ENCODE measurements at places on chromosomes 16 and 17.

- DNase-seq: no peak
Observed at GRCh38 chr16:66810391-66810790, 9.0 kb upstream of the TERB1 start.

GRCh38 chr17:36722121-36722902 is 120.9 kb downstream of the MRM1 start:
- peak; percentile 73 for DNase-seq

GRCh38 chr17:38671939-38672720 is 2.6 kb downstream of the EPOP start:
- no peak for DNase-seq

DNA sequence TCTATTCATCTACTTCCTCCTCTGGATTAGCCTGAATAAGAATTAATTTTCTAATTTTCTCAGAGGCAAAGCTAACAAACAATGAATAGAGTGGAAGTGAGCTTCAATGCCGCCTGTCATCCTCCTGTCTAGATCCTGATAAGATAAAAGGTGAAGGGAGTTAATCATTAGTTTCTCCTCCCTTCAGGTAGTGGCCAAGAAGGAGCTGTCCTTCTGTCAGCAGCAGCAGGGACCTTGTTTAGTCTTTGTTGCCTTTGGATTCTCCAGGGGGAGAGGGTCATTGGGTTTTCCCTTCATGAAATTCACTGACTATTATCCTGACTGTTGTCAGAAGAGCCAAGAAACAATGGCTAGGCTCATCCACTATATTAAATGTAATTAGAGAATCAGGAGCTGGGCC is 420.2 kb upstream of the GOT2 start:
- no peak for DNase-seq

DNA sequence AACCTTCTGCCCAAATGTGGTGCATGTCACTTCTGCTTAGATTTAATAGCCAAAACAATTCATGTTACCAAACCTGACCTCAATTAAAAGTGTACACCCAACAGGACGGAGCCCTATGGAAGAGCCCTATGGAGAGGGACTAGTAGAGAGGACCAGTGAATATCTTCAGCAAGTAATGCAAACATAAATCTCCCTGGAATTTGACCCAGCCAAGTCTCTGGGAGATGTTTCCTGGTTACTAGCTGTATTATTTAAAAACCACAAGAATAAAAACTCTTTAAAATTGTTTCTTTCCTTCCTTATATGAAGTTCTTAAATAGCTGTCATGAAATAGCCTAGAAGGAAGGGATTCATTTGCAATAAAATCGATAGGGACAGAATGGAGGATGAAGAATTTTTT is 255.8 kb downstream of the CDH11 start:
- no peak for DNase-seq

DNA sequence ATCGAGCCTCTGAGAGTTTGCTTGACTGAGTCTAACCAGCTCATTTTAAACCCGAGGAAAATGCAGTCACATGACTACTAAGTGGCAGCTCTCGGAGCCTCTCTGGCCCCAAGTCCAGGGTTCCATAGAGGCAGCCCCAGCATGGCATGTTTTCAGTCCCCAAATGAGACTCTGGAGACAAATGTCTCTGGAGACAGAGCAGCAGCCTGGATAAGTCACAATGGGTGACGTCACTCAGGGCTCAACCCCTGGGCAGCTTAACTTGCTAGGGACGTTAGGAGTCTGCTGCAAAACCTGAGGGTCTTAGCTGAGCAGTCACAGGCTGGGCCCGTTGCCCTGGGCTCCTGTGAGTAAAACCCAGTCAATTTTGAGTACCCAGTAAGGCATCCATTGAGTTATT is 6.9 kb upstream of the STH start:
- DNase-seq: no peak

DNA sequence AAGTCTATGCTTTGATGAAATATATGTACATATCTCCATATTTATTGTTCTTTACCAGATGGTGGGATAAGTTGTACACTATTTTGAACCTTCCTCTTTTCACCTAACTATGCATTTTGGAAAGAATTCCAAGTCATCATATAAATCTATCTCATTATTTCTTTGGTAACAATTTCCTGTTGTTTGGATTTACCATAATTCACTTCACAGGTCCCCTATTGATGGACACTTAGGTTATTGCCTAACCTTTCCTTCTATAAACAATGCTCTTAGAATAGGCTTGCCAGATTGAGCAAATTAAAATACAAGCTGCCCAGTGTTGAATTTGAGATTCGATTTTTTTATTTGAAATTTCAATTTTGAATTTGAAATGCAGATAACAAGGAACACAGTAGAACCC is 28.9 kb upstream of the DHX8 start:
- DNase-seq: no peak

DNA sequence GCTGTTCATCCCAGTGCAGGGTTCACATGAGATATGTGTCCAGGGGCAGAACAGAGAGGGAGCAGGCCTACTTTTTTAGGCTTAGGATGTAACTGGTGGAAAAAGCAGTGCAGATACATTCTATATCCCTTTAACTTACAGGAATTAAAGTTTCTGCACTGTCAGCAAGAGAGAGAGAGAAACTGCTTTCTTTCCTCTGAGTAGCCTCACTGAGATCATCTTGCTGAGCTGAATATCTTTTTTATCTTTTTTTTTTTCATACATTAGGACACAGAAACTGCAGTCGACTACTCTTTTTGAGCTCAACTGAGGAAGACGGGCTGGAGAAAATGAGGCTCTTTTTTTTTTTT is 50.1 kb downstream of the CNGB1 start:
- DNase-seq: no peak

- DNase-seq: no peak
Observed at GRCh38 chr16:58533751-58534470, 18.6 kb downstream of the SETD6 start.

GRCh38 chr17:16918443-16918842 is 53.5 kb downstream of the TNFRSF13B start:
- DNase-seq: no peak

GRCh38 chr16:14562691-14563491 is 67.2 kb downstream of the PARN start:
- no peak for DNase-seq

- DNase-seq: no peak
Observed at GRCh38 chr16:57152096-57153093, 33.4 kb downstream of the PSME3IP1 start.

- no peak for DNase-seq
Observed at GRCh38 chr16:57500578-57501111, 14.4 kb upstream of the DOK4 start.

DNA sequence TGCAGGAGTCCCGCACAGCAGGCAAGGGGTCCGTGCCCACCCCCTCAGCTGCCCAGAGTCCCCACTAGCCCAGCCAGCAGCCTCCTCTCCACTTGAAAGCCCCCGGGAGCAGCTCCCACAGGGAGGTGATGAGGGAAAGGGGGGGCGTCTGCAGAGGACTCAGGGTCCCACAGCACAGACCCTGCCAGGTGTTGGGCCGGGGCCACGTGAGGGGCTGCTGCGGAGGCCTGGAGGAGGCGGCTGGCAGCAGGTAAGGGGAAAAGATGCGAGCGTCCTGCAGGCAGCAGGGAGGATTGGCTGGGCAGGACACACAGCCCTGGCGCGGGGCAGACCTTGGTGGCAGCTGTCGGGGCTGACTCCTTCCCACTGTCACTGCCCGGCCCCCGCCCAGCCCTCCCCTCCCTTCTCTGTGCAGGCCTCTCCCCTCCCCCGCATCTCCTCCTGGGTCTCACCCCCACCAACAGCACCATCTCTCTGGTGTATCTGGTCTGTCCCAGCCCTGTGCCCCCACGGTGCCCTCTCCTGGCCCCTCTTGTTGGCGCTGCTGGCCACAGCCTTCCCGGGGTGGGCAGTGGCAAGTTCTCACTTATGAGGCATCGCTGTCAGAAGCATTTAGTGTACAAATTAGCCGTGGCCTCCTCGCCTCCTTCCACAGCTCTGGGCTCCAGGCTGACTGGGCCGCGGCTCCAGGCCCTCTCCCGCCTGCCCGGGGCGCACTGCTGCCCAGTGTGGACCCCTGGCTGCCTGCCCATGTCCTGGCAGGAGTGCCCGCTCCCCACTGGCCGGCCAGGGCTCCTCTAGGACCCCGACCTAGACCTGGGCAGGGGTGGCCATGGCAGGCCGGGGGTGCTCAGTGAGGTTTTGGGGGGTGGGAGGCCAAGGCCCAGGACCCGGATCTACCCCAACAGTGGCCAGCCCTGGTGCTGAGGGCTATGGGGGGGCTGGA is 4.4 kb upstream of the PRR35 start:
- DNase-seq: no peak

DNA sequence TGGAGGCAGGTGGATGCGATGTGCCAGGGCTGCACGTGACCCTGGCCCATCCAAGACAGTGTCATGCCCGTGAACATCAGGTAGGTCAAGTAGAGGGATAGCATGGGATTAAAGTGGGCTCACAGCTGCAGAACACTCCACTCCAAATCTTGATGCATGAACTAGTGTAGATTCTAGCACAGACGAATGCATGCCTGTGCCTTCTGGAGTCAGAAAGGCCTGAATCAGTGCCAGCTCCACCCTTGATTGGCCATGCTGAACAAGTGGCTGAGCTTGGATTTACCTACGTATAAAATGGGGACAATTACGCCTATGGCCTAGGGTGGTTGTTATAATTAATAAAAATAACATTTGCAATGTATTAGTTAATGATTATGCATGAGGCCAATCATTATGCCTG is 10.6 kb downstream of the IRX3 start:
- DNase-seq: no peak

GRCh38 chr16:88493879-88494278 is 40.8 kb downstream of the ZFPM1 start:
- no peak for DNase-seq

DNA sequence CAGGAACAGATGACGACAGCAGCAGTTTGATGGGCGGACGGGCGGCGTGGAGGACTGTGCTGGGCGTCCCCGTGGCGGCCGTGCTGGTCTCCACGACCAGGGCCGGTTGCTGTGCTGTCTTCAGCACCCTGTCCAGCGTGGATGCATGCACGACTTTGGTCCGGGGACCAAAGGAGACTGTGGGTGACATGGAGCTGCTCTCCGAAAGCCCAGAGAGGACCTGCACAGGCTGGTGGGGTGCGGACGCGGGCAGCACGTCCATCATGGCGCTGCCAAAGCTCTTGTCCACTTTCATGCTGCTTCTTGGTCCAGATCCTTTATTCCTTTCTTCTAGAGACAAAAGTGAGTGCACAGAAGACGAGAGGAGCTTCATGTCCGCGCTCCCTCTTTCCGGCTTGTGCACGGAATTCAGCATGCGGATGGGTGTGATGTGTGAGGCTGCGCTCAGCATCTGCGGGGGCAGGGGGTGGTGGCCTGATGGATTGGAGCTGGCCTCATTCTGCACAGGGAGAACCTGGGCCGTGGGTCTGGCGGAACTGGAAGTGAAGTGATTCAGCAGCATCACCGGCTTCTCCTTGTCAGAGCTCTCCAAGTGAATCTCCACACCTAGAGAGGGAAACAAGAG is 20.3 kb downstream of the MAP1LC3B start:
- no peak for DNase-seq

GRCh38 chr16:22642416-22643088 is 131.9 kb downstream of the NPIPB5 start:
- no peak for DNase-seq

DNA sequence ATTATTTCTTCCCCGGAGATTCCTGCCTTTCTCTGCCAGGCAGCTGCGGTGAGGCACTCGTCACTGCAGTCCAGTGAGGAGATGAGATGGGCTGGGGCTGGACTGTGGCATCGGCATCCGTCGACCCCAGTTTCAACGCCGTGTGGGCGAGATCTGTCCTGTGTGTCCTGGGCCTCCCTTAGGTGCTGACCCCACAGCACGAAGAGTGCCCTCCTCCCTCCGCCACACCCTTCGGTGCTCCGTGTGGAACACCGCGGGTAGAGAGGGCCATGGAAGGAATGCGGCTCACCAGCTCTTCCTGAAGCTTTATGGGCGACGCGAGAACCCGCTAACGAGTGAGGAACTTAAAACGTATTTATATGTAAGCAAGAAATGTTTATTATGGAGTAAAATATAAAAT is 17.6 kb downstream of the ACSF3 start:
- no peak for DNase-seq

DNA sequence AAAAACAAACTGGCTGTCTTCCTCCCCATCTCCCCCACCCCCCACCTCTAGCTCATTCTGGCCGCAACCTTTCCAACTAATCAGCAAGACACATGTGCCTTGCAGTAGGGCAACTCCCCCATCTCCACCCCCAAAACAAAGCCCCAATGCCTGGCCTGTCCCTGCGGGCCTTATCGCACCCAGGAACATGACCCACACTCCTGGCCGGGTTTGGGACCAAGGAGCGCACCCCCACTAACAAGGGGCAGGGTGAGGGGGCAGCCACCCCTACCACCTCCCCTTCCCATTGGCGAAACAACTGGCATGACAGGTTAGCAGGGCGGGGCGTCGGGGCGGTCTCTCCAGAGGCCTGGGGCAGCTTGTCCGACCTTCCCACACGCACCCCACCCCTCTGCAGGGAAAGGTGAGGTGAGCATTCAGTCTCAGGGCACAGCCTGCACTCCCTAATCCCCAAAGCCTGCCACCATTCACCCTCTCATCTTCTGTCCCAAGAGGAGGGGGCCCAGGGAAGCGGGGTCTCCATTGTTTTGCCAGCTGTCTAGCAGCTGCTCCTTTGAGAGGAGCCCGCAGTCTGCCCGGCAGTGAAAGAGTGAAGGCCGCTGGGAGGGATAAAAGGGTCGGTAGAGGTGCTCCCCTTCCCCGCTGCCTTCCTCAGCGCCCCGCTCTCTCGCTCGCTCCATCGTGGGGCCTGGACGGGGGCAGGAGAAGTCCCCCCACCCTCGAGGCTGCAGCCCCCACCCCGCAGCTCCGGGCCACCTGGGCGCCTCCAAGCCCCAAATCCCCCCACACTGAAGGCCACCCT is 765 bp downstream of the MYO18A start:
- DNase-seq: no peak

DNA sequence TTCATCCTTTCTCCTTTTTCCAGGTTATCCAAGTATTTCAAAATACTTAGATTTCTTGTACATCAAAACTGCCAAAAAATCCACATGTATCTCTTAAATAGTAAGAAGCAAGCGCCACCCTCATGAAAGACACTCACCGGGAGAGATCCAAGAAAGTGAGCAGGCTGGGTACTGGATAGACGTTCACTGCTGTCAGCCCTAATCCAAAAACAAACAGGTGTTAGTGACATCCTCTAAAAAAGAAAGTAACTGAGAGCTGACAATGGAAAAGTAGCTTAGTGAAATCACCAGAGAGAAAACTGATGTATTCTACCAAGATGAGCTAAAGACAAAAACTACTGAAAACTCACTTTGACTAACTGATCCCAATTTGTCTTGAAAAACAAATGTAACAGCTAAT is 46.1 kb downstream of the MARVELD3 start:
- DNase-seq: no peak

DNA sequence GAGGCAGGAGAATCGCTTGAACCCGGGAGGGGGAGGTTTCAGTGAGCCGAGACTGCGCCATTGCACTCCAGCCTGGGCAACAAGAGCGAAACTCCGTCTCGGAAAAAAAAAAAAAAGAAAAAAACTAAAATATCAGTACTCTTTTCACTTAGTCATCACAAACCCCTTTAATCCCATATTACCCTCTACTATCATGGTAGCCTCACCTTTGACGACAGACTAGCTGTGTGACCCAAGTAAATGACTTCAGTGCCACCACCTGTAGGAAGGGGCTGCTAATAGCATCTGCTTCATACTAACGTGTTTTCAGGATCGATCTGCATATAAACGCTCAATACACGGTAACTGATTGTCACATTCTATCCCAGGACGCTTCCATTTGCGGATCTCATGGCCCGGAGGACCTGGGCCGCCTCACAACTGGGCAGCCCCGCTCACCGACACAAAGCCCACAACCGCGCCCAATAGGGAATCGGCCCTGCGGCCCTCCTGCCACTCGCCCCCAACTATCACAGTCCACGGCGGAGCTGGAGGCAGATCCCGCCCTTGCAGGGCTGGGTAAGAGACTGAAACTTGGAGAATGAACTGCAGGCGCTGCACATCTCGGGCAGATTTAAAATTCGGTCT is 1.1 kb upstream of the ZNF263 start:
- DNase-seq: no peak
